ENCODE measurements at places on chromosomes 4 and X.

DNA sequence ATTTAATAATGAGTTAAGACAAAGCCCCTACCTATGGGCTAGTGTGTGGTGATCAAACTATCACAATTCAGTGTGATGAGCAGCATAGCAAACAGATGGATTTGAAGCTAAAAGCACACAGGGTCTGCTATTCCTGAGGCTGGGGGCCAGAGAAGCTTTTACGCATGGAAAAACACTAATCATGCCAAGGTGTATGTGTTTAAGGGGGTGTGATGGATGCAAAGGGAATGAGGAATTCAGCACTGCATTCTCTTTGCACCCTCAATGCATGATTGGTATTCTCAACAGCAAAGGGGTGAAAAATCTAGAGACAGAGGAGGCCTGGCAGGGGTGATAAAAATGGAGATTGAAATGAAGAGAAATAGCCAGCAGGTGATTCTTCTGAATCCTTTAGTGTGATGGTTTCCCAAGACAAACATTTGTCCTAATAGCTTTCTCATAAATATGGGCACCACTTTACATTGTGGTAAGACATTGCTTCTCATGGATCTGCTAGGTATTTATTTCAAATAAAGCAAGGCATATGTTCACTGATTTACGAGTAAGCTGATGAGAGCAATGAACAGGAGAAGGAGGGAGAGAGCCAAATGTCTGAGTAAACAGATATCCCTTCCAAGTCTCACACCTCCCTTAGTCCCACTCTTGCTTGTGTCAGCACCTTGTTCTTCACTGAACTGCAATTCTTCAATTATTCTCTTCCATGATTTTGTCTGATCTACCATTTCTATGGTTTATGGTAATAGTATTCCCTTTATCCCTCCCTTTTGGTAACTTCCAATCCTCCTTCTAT lies 15.7 kb downstream of the C1QTNF7 start:
- no peak for DNase-seq

DNA sequence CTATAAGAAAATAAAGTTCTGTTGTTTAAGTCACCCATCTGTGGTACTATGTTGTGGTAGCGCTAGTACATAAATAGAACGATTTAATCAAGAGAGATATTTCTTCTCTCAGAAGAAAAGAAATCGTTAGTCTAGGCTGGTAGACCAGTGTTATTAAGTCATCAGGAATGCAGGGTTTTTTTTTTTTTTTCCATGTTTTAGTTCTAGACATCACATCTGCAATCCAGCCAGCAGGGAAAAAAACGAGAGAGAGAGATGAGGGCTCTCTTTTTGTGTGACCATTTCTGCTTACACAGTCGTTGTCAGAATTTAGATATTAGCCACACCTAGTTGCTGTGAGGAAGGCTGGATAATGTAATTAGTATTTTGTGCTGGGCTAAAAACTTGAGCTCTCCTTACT lies 417.4 kb downstream of the TMA16 start:
- DNase-seq = no peak

DNA sequence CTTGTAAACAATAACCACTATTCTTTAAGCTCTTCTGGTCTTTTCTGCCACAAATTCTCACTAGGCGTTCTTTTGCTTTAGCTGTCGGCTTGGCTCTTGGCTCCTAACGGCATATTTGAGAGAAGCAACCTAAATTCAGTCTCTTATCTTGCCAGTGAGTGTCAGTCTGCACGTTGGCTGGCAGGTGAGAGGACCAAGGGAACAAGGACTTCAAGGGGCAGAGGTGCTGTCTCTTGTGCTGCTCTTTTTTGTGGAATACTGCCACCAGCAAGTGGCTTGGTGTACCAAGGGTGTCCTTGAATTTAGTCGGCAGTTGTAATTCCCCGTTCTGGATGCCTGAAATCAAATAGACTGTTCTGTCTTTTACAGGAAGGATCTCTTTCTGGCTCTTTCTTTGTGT lies 77.8 kb upstream of the SLC4A4 start:
- DNase-seq = no peak

- DNase-seq = no peak
These were observed 142.9 kb upstream of the ARX start for GRCh38 chrX:25158635-25159034.

DNA sequence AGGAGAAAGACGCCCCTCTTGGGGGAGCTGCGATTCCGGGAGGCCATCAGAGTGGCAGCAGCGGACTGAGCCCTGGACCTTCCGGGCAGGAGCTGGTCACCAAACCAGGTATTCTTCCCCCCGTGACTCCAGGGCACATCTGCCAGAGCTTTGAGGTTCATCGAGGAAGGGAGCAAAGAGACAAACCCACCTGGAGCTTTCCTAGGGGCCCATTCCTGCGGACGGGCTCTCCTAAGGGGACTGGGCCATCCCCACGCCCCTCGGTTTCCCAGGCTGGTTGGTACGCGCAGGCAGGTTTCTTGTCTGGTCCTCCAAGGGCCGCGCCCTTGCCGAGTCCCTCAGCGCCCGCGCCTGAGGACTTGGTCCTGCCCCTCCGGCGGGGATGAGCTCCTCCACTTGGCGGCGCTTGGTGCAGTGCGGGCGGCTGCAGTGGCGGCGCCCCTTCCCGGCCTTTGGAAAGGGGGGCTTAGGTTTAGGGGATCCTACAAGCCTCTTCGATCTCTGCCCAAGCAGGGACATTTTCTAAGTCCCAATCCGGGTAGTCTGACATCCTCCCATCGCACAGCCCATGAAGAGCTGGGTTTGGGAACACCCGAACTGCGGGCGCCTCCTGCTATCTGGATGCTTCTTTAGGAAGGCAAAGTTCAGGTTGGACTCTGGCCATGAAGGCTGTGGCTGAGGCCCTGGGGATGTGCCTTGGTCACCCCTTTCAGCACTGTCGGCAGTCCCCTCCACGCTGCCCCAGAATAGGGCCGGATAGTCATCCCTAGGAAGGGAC lies 538 bp downstream of the STBD1 start:
- DNase-seq = no peak

DNA sequence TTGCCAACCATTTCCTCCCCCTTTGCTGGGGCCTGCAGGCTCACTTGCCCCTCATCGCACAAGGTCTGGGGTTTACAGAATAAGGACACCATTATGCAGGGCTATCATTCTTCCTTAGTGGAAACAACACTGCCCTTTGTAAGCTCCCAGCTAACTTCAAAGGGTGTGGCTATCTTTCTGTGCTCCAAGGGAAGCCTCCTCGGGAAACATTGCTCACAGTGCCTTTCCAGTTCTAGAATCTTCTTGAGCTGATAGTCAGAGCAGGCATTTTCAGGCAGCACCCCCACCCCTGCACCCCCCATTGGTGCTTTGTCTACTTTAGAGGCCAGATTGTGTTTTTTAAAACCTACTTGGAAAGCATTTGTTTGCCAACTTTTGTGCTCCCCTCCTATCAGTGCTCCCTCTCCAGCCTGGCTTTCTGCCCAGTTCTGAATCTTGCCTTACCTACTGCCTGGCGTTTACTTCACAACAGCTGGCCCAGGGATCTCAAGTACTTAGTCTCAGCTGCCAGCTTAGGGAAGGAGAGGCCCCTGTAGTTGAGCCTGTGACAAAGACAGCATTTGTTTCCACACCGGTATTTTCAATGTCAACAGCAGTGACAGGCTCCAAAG lies 53.5 kb downstream of the PLAC1 start:
- DNase-seq = no peak

- no peak for DNase-seq
These were observed 223.0 kb upstream of the PSAPL1 start for GRCh38 chr4:7657545-7658297.

GRCh38 chr4:64495946-64496345 lies 86.7 kb upstream of the TECRL start:
- no peak for DNase-seq

- DNase-seq = no peak
These were observed 245.1 kb downstream of the INPP4B start for GRCh38 chr4:142600952-142601351.

DNA sequence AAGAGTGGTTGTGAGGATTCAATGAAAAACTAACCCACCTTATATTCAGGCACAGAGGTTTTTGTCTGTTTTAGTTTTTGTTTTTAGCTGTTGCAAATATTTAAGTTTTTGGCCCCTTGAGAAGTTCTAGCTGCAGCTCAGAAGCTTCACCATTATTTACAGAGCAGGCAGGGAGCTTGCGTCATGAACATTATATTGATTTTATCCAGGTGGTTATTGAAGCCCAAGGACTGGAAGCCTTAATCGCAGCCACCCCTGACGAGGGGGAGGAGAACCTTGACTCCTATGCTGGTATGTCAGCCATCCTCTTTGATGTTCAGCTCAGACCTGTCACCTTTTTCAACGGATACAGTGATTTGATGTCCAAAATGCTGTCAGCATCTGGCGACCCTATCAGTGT lies 38.1 kb downstream of the MTTP start:
- no peak for DNase-seq

- no peak for DNase-seq
These were observed 9.0 kb upstream of the PROM1 start for GRCh38 chr4:16092682-16093319.

GRCh38 chr4:93568758-93569157 lies 259.8 kb upstream of the ATOH1 start:
- DNase-seq = no peak

DNA sequence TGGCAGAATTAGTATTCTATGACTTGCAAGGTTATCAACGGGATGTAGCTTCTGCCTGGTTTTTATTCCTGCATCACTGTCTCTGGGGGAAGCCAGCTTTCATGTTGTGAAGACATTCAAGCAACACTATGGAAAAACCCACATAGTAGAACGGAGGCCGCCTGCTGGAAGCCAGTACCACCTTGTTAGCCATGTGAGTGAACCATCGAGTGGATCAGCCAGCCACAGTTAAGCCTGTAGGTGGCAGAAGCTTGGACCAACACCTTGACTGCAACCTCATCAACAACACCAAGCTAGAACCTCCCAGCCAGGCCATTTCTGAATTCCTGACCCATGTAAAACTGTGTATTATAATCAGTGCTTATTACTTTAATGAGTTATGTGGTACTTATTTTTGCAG lies 538.2 kb downstream of the KCNIP4 start:
- no peak for DNase-seq

DNA sequence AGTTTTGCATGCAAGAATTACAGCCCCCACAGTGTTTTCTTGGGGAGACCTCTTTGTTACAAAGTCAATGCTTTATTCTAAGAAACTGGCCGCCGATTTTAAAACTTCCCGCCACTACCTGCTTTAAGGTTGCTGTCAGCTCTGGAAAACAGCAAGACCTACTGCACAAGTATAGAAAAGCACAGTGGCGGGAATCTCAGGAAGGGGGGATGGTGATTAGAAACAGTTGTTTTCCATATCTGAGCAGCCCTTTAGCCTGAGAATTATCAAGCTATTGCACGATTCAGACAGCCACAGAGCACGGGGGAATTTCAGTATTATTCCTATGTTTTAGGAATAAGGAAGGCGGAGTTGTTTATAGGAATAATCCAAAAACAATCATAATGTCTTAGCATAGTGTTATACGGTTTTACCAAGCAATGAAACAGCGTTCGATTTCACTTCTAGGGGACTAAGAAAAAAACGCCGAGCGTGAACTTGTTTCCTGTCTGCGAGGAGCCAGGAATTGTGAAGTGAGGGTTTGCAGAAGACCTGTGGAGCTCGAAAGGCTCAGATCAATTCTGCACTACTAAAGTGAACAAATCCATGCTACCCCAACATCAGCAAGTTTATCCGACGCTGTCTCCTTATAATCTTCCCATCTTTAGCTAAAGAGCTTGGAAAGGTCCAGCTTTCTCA lies 81.3 kb downstream of the HMGN5 start:
- no peak for DNase-seq

- no peak for DNase-seq
These were observed 37.9 kb downstream of the EREG start for GRCh38 chr4:74402692-74403456.
